ENCODE measurements at places on chromosomes 13 and 19.
A peak's percentile ranks its signal among the peaks of the same experiment; 100 is the strongest.

GRCh38 chr13:106466691-106467426, 68.6 kb downstream of the EFNB2 start:
- DNase-seq, result no peak

DNA sequence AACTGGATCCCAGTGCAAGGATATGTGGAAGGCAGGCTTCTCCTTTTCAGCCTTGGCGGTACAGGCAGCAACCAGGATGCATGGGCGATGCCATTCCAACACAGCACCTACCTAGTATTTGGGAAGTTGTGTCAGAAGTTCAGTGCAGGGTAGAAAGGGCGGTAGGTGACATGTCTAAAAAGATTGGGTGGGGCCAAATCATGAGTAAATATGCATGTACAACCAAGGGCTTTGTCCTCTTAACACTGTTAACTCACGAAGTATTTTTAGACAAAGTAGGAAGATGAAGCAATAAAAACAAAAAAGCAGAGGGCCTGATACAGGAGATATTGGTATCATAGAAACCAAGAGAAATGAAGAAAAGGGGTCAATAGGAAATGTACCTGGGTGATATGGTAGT, 392.1 kb downstream of the MYO16 start:
- no peak for DNase-seq

DNA sequence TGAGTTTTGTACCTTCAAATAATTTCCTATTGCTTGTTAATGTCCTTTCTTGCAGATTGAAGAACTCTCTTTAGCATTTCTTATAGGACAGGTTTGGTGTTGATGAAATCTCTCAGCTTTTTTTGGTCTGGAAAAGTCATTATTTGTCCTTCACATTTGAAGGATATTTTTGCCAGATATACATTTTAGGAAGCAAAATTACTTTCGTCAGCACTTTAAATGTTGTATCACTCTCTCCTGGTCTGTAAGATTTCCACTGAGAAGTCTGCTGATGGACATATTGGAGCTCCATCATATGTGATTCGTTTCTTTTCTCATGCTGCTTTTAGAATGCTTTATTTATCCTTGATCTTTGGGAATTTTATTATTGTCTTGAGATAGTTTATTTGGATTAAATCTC, 105.5 kb downstream of the TNFSF13B start:
- no peak for DNase-seq

GRCh38 chr19:38850436-38850975, 720 bp upstream of the HNRNPL start:
- DNase-seq, result peak; percentile 99

GRCh38 chr19:55113570-55114039, 3.8 kb downstream of the PPP1R12C start:
- DNase-seq, result no peak

- DNase-seq, result no peak
Measured at GRCh38 chr19:50255115-50255514, 51.7 kb downstream of the MYH14 start.

DNA sequence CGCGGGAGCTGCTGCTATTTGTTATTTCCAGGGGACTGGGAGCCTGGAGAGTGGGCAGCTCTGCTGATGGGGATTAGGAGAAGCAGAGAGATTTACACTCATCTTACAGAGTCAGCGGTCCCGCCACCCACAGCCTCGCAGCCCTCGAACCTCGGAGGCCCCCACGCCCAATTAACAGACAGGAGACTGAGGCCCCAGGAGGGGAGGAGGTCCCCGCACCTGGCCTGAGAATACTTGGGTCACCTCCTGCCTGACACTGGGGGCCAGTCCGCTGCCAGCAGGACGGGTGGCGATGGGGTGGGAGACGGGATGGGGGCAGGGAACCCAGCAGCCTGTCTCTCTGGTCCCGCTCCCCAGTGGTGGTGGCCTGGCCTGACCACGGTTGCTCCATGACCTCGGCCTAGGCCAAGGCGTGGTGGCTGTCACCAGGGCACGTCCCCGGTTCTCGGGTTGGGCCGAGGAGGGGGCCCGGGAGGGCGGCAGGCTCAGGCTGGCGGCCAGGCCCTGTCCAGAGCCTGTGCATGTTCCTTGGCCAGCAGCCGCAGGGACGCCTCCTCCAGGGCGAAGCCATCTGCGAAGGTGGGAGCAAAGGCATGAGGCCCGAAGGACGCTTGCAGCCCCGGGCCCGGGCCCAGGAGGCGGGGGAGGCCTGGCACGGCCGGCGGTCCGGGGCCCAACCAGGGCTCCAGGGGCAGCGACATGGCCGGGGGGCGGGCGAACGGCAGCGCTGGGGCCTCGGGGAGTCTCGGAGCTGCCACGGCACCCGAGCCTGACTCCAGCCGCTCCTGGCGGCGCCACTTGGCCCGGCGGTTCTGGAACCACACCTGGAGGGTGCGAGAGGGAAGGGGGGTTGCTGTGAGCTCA, 1.7 kb downstream of the RAX2 start:
- no peak for DNase-seq

DNA sequence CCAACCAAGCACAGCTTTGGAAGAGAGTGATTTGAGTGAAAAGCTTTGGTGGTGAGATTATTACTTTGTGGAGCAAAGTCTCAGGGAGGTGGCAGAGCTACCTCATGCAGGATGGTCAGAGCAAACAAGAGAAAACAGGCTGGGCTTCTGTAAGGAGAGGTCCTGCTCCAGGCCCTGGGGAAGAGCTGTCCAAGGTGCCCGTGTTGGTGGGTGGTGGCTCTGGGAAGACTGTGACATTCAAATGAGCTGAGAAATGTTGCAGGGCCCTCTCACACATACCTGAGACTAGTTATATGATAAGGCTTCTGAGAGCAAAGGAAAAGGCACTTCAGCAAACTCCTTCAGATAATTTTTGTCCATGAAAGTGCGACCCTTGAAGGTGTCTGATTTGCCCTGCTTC, 205.5 kb upstream of the SOX21 start:
- DNase-seq, result no peak

GRCh38 chr13:49421391-49421790, 22.5 kb downstream of the CAB39L start:
- no peak for DNase-seq

- DNase-seq, result peak; percentile 87
Measured at GRCh38 chr19:7928741-7929701, 3.1 kb upstream of the CTXN1 start.

DNA sequence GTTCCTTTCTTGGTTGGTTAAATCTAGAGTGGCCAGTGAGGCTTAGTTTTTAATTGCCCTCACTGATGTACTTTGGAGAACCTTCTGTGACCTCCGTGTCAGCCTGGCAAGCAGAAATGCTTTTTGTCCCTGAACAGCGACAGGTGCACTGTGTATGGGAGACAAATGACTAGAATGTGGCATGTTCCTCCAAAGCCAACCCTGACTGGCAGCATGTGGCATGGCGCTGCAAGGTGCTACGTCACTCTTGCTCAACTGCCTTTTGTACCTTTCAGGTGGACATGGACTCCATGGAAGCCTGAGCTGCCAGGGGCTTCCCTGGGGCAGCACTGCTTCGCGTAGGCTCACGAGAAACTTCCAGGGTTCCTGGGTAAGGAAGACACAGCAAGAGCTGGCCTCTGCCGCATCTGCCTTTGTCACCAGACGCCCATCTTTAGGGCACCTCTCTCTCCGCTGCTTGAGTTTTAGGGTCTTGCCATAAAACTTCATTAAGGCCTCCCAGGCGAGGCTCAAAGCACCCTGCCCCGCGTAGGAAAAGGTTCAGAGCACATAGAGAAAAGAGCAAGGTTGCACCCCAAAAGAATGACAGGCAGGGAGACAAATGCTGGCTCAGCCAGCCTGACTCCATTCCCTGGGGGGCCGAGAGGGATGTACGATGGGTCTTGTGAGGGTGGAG, 167.1 kb upstream of the SOX1 start:
- DNase-seq, result peak; percentile 33

DNA sequence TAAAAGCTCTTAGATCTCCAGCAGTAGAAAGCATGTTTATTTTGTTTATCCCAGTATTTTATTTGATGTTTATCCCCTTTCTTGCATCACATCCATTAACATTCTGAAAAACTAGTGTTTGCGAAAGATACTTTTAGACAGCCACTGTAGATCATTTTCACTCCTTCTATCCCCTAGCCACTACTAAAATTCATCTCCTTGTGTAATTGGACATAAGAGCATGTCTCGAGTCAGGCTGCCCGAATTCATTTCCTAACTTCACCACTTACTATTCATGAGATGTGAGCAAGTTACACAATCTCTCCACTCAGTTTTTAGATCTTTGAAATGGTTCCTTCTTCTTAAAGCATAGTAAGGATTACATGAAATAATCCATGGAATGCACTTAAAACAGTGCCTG, 514.0 kb downstream of the KLF5 start:
- DNase-seq, result no peak

DNA sequence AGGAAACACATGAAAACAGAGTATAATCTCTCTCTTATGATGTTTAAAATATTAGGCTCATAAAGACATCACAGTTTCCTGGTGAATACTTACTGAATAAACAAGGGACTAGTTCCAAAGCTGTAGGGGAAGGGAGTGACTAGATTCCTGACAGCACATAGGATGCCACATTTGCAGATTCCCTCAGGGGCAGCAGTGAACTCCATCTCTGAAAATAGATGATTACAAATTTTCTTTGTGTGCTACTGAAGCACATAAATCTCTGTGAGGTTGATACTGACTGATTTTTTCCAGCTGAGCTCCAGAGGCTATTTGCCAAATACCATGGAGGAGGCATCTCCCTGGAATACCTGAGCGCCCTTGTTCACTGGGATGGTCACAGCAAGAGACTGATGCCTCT, 77.3 kb downstream of the FGF9 start:
- DNase-seq, result no peak

DNA sequence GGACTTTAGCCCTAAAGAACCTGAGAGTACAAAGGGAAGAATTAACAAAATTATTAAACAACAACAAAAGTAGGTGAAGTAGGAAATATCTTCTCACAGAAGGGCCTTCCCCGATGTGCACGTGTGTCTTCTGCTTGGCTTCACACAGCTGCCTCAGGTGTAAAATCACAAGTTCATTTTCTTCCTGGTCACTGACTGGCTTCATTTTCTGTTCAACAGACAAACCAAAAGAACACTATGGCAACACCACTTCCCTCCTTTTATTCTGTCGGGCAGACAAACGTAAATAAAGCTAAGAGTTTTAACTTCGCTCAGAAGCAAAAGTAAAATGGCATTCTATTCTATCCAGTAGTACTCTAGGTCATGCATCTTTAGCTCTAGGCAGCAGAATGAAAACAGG, 140.9 kb downstream of the TBC1D4 start:
- DNase-seq, result no peak

GRCh38 chr13:74114202-74114601, 20.0 kb downstream of the KLF12 start:
- no peak for DNase-seq

DNA sequence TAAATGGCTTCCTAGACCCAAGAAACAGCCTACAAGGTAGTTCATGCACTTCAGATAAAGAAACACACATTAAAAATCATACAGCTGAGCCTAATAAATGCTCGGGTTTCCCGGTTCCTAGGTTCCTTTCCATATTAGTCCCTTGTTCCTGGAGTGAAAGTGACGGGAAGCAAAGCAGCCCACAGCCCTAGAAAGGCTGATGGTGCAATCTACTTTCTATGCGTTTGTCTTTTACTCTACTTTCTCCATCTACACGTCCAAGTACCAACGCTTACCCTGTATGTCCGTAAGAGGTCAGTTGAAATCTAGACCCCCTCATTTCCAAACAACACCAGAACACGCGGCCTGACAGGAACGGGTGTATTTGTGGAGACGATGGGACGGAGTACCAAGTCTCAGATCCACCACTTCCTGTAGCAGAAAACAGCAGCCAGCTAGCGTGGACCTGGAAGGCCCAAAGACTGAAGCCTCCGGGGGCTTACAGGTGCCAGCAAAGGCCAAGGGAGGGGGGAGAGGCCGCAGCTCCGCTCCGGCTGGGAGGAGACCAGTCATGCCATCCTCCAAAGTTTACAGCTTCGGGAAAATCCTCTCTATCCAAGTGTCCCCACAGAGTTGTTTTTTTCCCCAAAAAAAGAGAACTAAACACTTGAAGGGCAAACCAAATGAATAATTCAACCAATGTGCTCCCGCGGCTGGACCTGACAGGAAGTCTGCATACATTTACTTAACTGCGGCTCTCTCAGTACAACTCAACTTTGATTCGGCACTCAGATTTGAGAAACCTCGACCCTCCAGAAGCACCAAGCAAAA, 34.1 kb downstream of the STK24 start:
- peak; percentile 59 for DNase-seq

- no peak for DNase-seq
Measured at GRCh38 chr19:42176649-42176989, 40.9 kb downstream of the DEDD2 start.

DNA sequence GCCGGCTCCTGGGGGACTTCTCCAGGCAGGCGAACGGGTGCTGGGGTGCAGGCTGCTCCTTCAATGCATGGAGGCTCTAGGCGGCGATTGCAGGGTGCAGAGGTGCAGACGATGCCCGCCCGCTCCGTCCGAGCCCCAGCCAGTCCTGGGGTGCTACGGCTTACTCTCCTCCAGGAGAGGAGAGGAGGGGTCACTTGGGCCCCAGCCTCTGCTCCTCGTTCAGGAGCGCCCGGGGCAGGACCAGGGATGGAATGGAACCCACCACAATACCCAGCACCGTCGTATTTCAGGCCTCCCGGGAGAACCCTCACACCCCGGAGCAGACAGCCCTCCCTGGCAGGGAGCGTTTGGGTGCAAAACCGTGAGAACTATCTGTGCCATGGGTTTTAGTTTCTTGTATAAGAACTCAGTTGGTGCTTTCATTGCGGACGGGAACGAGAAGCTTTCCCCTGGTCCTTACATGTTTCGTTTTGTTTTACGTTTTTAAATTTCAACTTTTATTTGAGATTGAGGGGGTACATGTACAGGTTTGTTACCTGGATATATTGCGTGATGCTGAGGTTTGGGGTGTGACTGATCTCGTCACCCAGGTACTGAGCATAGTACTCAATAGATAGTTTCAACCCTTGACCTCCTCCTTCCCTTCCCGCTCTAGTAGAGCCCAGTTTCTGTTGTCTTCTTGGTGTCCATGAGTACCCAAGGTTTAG, 46.8 kb downstream of the ARHGEF18 start:
- no peak for DNase-seq

GRCh38 chr19:934865-935479, 9.1 kb downstream of the ARID3A start:
- no peak for DNase-seq

- DNase-seq, result no peak
Measured at GRCh38 chr13:50334944-50335343, 319.7 kb downstream of the KCNRG start.

- no peak for DNase-seq
Measured at GRCh38 chr19:32020538-32020937, 324.9 kb upstream of the ZNF507 start.

- DNase-seq, result no peak
Measured at GRCh38 chr19:21084343-21084742, 2.3 kb downstream of the ZNF714 start.

GRCh38 chr19:14381689-14382474, 638 bp downstream of the ADGRE5 start:
- peak; percentile 89 for DNase-seq
